ENCODE measurements at places on chromosomes 5 and 9.

GRCh38 chr5:71662381-71662780, 56.7 kb upstream of the CARTPT start:
- no peak for DNase-seq

DNA sequence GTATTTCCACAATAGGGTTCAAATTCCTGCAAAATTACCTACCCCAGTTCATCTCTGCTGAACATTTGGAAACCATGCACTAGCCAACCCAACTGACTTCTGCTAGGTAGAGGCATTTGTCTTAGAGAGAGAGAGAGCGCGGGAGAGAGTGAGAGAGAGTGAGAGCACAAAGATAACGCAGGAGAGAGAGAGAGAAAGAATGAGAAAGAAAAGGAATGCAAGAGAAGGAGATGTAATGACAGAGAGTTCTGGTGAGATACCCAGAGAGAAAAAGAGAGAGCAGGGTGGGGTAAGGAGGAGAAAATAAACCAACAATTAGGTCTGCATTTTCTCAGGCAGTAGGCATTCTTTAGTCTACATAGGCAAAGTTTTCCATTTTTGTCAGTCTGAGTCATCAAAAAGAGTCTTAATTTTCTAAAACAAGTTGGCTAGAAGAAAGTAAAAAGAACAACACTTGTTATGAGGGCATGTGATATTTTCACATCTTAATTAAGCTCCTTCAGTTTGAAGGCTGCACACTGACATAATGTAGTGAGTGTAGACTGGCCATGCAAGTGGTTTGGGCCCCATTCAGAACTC, 98.2 kb downstream of the MAP1B start:
- DNase-seq: no peak

DNA sequence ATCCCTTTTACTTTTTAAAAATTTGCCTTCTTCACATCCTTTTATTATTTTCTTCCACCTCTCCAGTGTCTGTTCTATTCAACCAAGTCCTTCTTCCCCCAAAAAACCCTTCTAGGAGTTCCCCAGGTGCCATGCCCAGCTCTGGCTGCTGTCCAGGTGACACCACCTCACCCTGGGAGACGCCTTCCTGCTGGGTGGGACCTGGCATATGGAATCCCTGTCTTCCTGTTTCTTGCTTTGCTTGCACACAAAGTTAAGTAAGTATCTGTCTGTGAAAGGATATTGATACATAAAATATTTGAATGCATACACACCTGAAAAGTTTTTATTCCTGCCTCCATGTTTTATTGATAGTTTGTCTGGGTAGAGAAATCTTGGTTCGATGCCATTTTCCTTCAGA, 23.1 kb upstream of the MED10 start:
- DNase-seq: no peak

DNA sequence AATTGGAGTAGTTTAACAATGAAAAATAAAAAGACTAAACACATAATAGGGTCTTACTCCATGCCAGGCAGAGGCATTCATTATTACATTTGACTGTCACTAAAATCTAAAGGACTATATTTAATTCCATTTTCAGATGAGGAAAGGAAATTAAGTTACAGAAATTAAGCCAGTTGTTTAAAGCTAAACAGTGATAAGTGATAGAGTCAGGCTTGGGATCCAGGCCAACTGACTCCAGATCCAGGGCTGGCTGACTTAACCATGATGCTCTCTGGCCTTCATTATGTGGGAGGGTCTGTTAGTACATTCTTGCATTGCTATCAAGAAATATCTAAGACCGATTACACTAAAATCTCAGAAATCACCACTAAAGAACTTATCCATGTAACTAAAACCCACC, 107.2 kb downstream of the ARHGEF28 start:
- DNase-seq: no peak

DNA sequence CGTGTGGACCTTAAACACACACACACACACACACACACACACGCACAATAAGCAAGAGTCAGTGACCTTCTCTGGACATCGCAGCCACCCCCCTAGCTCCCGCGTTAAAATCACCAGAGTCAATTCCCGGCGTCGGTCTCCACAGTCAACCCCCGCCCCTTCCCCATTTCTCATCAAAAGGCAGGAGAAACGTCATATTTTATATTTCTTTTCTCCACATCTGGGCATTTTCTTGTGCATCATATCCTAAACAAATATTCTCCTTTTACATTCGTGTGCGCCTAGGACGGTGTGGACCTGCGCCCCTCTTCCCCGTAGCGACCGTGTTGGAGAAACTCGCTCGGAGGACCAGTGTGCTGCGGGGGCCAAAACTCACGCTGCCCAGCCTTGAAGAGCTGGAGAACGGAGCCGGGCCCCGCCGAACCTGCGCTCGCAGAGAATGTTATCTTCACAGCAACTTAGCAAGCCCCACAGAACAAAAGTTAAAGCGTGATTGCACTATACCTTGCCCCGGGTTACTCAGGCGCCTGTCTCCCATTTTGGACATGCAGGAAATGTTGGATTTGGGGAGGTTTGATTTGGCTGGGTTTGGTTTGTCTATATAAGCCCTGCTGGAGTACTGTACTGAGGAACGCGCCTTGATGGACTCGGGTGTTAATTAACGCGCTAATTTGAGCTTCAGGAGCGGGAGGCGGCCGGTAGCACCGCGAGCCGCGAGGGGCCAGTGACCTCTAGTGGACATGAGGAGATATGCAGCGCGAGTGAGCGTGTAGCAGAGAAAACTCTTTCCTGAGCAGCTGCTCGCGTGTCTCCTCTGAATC, 192.4 kb downstream of the MEF2C start:
- peak; percentile 49 for DNase-seq

- no peak for DNase-seq
These were observed 54.7 kb downstream of the NAA35 start for GRCh38 chr9:85995599-85995998.

DNA sequence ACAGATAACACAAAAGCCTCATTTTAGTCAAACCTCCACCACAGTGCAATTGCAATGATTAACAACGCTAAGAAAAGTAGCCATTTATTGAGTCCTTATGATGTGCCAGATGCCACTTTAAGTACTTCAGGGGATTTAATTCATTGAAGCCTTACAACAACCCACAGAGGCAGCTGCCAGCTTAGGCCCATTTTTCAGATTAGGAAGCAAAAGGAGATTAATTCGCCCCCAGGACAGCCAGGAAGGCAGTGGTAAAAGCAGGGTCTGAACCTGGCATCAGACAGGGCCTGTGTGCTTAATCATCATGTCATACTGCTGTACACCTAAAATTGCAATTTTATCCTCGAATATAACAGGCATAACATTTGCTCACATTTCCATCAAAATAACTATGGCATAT, 23.9 kb downstream of the MED27 start:
- DNase-seq: no peak
